ENCODE measurements at places on chromosomes 2 and 18. TPM values are rescaled to one million over a fixed set of nuclear protein-coding genes. Genes with fewer than 3 reads are reported as not detected.

DNA sequence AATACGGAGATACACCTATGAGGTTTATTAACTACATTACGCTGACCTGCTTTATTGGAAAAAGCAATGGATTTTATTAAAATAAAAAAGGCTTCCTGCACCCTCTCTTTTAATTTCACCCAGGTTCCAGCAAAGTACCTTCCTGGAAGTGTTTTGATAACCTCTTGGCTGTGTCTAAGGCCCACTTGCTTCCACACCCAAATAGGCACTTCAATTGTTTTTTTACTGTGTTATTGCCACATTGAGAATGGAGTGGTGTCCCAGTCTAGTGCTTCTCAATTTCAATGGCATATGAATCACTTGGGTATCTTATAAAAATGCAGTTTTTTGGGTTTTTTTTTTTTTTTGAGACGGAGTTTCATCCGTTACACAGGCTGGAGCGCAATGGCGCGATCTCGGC is 47.6 kb downstream of the SF3B1 start:
- no peaks in the 10 kb centered on the region for H3K27me3 ChIP-seq
- H3K36me3 ChIP-seq: no peaks in the 10 kb centered on the region
- H3K27ac ChIP-seq: no peak overlapping the region
- H3K4me1 ChIP-seq: peaks cover 25% of the 10 kb centered on the region
- no peak overlapping the region for H3K4me3 ChIP-seq

DNA sequence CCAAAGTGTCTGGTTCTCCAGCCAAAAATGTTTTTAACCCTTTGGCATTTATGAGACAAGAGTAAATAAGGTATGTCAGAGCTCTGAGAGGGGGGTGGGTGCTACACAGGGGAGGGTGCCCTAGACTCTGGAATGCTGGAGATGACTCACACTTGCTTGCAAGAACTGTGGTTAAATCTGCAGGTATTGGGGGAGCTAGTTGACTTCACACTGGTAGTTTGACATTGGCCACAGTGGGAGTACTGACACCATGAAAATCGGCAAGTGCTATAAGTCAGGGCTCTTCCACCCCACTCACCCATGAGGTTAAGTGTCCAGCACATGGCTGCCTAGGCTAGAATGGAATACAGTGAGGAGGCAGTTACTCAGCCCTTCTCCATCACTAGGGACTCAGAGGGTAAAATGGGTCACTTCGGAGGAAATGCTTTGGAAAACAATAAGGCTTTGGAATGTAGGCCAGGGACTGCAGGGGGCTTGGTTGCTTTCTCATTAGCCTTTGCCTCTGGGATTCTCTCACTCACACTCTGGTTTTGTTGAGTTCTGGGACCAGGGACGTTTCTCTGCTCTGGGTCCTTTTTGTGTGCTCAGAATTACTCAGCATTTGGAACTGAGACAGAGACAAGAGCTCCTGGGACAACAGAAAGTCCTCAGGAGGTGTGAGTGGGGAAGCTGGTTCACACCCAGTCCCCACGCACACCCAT is 91.6 kb downstream of the ACKR3 start:
- H3K4me3 ChIP-seq: no peak overlapping the region
- peaks cover 72% of the 10 kb centered on the region for H3K27me3 ChIP-seq
- H3K4me1 ChIP-seq: peaks cover 2% of the 10 kb centered on the region
- H3K27ac ChIP-seq: no peak overlapping the region

DNA sequence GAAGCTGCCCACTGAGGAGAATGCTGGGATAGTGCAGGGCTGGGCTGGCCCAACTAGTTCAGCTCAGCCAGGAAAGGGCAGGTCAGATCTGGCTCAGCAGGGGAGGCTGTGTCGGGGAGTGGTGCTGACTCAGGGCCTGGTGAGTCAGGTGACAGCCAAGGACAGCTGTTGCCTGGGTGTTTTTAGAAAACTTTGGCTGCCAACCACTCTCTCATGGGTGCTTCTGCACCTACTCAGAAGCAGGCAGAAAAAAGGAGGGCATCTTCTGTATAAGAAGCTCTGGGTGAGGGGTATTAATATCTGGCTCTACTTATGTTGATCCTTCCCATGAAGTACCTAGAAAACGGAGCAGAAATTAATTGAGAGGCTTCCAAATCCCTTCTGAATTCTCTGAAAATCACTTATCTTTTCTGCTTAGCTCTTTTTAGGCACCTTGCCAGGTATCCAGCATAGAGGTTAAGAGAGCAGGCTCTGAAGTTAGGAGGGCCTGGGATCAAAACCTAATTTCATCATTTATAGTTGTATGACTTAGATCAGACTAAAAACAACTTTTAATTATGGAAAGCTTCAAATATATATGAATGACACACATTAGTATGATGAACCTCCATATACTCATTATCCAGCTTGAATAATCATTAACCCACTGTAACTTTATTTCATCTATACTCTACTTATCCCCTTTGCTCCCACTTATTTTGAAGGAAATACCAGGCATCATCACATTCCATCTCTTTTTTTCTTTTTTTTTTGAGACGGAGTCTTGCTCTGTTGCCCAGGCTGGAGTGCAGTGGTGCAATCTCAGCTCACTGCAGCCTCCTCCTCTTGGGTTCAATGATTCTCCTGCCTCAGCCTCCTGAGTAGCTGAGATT is 15.5 kb upstream of the RAB10 start:
- no peak overlapping the region for H3K27ac ChIP-seq
- H3K27me3 ChIP-seq: no peaks in the 10 kb centered on the region
- no peak for DNase-seq
- H3K4me3 ChIP-seq: no peak overlapping the region
- H3K4me1 ChIP-seq: peaks cover 4% of the 10 kb centered on the region

DNA sequence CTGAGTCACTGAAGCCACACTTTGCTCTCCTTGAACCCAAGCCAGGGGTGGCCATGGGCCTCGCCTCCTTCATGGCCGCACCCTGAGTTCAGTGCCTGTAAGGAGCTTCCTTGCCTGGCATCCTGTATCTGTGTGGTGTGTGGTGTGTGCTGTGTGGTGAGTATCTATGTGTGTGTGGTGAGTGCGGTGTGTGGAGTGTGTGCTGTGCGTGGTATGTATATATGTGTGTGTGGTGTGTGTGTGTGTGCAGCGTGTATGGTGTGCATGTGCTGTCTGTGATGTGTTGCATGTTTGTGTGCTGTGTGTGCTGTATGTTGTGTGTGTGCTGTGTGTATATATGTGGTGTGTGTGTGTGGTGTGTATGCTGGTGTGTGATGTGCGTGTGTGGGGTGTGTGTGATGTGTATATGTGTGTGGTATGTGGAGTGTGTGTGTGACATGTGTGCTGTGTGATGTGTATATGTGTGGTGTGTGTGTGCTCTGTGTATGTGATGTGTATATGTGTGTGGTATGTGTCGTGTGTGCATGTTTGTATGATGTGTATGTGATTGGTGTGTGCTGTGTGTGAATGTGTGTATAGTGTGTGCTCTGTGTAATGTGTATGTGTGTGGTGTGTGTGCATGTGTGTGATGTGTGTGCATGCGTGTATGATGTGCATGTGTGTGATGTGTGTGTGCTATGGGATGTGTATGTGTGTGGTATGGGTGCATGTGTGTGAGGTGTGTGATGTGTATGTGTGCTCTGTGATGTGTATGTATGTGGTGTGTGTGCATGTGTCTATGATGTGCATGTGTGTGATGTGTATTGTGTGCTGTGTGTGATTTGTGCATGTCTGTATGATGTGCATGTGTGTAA is 22.6 kb downstream of the PRELID3A start:
- no peaks in the 10 kb centered on the region for H3K27me3 ChIP-seq
- no peaks in the 10 kb centered on the region for H3K4me1 ChIP-seq
- no peak for DNase-seq
- no peak overlapping the region for H3K4me3 ChIP-seq

Gene GKN2
- not detected for total RNA-seq

Gene MC2R
- not detected for total RNA-seq

- peaks cover 3% of the 10 kb centered on the region for H3K36me3 ChIP-seq
- no peaks in the 10 kb centered on the region for H3K4me1 ChIP-seq
- no peak overlapping the region for H3K27ac ChIP-seq
- DNase-seq: no peak
- no peak overlapping the region for H3K4me3 ChIP-seq
- peaks cover 31% of the 10 kb centered on the region for H3K27me3 ChIP-seq
These were observed 185.7 kb upstream of the ZEB2 start for GRCh38 chr2:144705328-144706245.

Gene NEU2
- total RNA-seq: not detected

Gene ANKRD53
- total RNA-seq: 0.34 TPM

Gene VIT
- total RNA-seq: not detected

Gene TGFBRAP1
- total RNA-seq: 19.1 TPM

- peaks cover 36% of the 10 kb centered on the region for H3K27me3 ChIP-seq
- no peaks in the 10 kb centered on the region for H3K36me3 ChIP-seq
- no peak for DNase-seq
These were observed 86.8 kb upstream of the UXS1 start for GRCh38 chr2:106280722-106281446.

GRCh38 chr18:9210966-9211365 is 74.4 kb downstream of the ANKRD12 start:
- H3K27me3 ChIP-seq: no peaks in the 10 kb centered on the region
- H3K4me3 ChIP-seq: no peak overlapping the region
- peaks cover 16% of the 10 kb centered on the region for H3K4me1 ChIP-seq
- H3K36me3 ChIP-seq: peaks cover 8% of the 10 kb centered on the region

Gene AFF3
- total RNA-seq: 14.4 TPM

DNA sequence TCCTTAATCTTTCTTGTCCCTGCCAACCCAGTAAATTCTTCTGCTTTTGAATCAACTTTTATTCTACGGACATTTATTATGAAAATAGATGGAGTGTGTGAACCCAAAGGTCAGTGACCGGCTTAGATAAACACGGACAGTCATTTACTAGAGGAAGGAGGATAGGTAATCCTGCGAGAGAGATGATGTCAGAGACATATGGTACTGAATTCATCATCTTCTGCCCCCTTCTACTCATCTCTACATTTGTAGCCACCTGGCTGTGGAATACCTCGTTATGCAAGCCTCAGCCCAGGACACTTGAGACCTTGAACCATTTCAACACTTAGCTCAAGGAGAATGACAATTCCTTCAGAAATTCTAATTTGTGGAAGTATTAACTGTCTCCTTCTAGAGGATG is 443.6 kb downstream of the TDRD15 start:
- no peaks in the 10 kb centered on the region for H3K36me3 ChIP-seq
- H3K27me3 ChIP-seq: no peaks in the 10 kb centered on the region
- no peak overlapping the region for H3K27ac ChIP-seq
- DNase-seq: no peak
- no peak overlapping the region for H3K4me3 ChIP-seq

DNA sequence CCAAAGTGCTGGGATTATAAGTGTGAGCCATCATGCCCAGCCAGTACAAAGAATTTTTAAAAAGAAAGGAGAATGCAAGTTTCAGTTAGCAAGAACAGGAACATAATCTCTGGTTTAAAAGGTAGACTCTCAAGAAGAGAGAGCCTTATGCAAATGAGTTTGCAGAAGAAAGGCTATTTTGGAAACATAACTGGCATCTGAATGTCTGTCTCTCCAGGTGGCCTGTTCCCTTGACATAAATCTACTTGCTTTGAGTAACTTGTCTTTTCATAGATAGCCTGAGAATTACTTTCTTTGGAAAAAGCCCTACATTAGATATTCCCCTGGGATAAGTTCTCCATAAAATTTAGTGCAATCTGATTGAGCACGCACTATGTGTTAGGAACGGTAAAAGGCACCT is 109.6 kb downstream of the ICOS start:
- H3K36me3 ChIP-seq: peaks cover 2% of the 10 kb centered on the region
- no peak overlapping the region for H3K4me3 ChIP-seq
- peaks cover 22% of the 10 kb centered on the region for H3K4me1 ChIP-seq
- H3K27me3 ChIP-seq: no peaks in the 10 kb centered on the region
- no peak for DNase-seq

- H3K27ac ChIP-seq: no peak overlapping the region
- no peaks in the 10 kb centered on the region for H3K4me1 ChIP-seq
- no peak for DNase-seq
These were observed 425.8 kb downstream of the NRXN1 start for GRCh38 chr2:50606145-50606544.

DNA sequence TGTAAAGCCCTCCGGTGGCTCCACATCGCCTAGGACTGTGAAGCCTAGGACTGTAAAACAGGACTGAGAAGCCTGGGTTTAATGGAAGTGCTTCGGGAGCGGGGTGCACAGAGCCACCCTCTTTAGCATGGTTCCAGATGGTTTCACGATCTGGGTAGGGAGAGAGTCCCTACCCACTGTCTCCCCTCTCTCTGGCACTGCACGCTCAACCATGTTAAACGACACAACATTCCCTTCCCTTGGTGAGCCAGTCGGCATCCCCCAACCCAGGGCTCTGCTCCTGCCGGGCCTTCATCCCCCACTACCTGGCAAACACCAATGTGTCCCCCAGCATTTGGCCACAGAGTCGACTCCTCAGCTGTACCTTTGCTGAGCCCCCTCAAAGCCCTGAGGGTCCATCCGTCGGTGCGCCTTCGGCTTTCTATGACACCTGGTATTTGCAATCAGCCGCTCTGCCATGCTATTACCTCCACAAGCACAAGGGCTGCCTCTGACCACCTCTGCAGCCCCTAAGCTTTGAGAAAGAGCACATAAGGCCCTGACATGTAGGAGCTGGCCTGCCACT is 1.1 kb downstream of the COPS9 start:
- peak overlapping the region; percentile 93 for H3K4me3 ChIP-seq
- DNase-seq: no peak
- peaks cover 28% of the 10 kb centered on the region for H3K4me1 ChIP-seq
- no peaks in the 10 kb centered on the region for H3K27me3 ChIP-seq
- peak overlapping the region; percentile 88 for H3K27ac ChIP-seq
- no peaks in the 10 kb centered on the region for H3K36me3 ChIP-seq

GRCh38 chr18:55419132-55419946 is 168.7 kb downstream of the TCF4 start:
- no peak overlapping the region for H3K27ac ChIP-seq
- DNase-seq: no peak
- H3K36me3 ChIP-seq: no peaks in the 10 kb centered on the region
- H3K4me3 ChIP-seq: no peak overlapping the region
- H3K4me1 ChIP-seq: peaks cover 2% of the 10 kb centered on the region

GRCh38 chr2:207616185-207616584 is 9.0 kb downstream of the METTL21A start:
- DNase-seq: no peak
- peaks cover 9% of the 10 kb centered on the region for H3K36me3 ChIP-seq
- H3K27ac ChIP-seq: no peak overlapping the region
- no peak overlapping the region for H3K4me3 ChIP-seq
- no peaks in the 10 kb centered on the region for H3K27me3 ChIP-seq

DNA sequence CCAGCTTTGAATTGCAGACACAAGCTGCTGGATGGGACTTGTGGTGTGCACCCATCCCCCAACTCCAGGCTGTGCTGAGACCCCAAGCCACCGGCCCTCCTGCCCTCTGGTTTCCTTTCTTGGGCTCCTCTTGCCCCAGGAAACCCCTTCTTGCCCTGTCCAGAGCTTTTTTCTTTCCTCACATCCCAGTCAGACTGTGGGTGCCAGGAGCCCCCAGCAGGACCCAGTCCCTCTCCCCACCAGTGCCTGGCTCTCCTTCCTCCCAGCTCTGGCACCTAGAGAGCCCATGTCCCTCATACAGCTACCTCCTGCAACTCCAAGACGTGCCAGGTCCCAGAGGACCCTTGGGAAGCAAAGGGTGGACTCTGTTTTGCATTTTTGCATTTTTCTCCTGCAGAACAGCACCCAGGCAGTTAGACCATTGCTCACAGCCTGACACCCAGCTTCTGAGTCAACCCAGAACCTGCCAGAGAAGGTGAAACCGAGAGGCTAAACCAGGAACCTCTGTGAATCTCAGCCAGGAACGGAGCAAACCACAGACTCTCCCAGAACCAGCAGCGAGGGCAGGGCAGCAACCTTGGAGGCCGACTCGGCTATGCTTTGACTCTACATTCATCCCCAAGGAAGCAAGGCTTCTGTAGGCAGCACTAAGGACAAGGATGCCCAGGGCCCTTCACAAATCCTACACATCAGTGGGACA is 221.1 kb downstream of the ANAPC1 start:
- no peaks in the 10 kb centered on the region for H3K36me3 ChIP-seq
- H3K4me1 ChIP-seq: peaks cover 6% of the 10 kb centered on the region
- no peak for DNase-seq
